ENCODE measurements at places on chromosomes 7 and 10. TPM values are rescaled to one million over a fixed set of nuclear protein-coding genes. Genes with fewer than 3 reads are reported as not detected.

GRCh38 chr10:86759073-86759672 lies 2.8 kb downstream of the BMPR1A start:
- DNase-seq: no peak

GRCh38 chr10:49375611-49376010 lies 20.3 kb downstream of the DRGX start:
- DNase-seq: no peak

DNA sequence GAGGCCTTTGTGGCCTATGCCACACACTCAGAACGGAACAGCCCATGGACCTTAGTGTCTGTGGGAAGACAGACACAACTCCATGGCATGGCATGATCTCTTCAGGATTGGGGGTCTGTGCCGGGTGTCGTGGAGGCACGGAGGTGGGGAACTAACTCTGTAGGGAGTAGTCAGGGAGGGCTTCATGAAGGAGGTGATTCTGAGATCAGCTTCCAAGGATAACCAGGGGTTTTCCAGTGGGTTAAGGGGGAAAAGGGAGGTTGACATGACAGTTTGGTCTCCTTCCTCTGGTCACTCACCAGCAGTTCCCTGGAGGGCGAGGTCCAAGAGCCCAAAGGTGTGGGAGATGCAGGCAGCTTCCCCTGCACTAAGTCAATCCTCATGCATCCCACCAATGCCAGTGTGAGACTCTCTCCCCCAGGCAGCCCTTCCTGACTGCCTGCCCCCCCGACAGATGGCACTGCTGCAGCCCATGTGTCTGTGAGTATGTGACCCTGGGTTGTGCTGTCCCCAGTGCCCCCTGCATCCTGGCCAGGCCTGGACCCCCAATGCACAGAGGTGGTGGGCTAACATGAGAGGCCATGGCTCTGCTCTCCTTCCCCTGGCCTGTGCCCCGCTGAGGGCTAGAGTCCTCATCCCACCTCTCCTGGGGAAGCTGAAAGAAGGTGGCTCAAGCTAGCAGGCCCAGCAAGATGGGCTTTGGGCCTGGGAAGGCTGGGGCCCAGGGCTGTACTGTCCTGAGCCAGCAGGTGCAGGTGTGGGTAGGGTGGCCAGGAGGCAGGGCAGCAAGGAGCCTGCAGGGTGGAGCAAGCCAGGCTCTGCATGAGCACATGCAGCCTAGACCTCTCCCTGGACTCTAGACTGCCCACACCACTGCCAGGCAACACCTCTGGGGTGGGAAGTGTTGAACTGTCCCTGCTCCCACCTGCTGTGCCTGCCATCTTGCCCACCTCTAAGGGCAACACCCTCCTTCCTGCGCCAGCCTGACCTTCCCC lies 39.7 kb downstream of the RASGEF1A start:
- DNase-seq: no peak

GRCh38 chr7:47535035-47535703 lies 46.7 kb downstream of the TNS3 start:
- no peak for DNase-seq

- DNase-seq: no peak
These were observed 95.2 kb downstream of the PRPF18 start for GRCh38 chr10:13681960-13682359.

DNA sequence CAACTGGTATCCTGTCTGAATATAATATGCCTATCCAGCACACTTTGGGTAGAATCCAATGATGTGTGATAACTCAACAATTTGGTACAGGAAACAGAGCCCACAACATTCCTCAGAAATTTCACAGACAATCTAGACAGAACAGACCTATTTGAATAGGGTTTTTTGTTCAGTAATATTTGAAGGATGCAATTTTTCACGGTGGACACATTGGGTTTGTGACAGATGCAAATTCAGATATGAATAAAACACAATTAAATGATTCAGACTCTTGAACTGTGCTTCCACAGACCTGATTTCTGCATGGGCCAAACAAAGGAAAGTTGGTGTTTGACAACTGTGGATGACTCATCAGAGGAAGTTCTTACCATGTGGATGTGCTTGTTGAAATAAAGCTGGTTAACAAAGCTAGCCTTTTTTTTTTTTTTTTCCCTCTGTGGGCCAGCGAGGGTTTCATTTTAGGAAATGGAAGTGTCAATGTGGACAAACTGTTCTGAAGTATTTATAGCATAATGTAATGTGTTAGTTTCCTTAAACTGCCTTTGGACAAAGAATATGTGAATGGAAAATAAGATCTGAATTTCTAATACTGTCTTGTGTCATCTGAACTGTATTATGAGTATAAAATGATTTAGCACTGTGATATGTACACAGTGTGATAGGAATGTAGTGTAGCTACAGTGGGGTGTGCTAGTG lies 43.2 kb upstream of the FAM133B start:
- no peak for DNase-seq

DNA sequence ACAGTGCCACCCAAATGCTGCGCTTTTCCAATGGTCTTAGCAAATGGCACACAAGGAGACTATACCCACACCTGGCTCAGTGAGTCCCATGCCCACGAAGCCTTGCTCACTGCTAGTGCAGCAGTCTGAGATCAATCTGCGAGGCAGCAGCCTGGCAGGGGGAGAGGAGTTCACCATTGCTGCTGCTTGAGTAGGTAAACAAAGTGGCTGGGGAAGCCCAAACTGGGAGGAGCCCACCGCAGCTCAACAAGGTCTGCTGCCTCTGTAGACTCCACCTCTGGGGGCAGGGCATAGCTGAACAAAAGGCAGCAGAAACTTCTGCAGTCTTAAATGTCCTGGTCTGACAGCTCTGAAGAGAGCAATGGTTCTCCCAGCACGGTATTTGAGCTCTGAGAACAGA lies 891.2 kb downstream of the PCDH15 start:
- DNase-seq: no peak

DNA sequence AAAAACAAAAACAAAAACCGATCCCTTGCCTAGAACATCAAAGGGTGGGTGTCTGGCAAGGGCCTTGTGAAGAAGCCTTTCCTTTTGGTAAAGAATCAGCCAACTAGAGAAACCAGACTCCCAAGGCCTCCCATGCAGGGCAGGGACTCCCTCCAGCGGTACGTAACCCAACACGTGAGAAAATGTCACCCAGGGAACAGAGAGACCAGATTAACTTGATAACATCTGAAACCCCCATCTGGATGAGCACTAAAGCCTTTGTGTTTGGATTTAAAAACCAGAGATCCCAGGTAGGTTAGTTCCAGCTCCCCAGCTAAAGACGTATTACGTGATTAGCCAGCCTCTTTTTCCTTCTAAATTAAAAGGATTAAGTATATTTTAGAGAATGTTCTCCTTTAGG lies 3.0 kb upstream of the HABP2 start:
- no peak for DNase-seq

- DNase-seq: no peak
These were observed 48.0 kb upstream of the SP8 start for GRCh38 chr7:20834656-20835055.

DNA sequence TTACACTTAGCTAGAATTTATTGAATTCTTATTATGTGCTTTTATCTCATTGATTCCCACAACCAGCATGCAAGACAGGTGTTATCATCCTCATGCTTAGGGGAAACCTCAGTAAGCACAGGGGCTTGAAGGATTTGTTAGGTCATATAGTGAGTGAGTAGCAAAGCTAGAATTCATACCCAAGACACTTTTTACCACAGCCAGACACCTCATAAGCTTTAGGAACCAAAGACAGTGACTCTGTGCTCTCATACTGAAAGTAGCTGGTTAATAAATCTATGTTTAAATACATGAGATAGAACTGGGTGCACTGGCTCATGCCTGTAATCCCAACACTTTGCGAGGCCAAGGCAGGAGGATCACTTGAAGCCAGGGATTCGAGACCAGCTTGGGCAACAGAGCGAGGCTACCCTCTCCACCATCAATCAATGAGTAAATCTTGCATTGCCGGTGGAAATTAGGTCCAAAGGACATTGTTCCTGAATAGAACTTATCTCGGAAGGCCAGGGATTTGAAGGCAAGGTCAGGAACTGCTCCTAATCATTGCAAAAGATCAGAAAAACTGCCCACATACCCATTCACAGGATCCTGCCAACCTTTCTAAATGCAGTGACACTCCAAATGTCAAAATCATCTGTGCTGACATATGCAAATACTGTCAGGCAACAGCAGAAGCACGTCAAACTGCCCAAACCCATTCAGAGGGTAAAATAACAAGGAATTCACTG lies 523.5 kb downstream of the PARD3 start:
- no peak for DNase-seq

DNA sequence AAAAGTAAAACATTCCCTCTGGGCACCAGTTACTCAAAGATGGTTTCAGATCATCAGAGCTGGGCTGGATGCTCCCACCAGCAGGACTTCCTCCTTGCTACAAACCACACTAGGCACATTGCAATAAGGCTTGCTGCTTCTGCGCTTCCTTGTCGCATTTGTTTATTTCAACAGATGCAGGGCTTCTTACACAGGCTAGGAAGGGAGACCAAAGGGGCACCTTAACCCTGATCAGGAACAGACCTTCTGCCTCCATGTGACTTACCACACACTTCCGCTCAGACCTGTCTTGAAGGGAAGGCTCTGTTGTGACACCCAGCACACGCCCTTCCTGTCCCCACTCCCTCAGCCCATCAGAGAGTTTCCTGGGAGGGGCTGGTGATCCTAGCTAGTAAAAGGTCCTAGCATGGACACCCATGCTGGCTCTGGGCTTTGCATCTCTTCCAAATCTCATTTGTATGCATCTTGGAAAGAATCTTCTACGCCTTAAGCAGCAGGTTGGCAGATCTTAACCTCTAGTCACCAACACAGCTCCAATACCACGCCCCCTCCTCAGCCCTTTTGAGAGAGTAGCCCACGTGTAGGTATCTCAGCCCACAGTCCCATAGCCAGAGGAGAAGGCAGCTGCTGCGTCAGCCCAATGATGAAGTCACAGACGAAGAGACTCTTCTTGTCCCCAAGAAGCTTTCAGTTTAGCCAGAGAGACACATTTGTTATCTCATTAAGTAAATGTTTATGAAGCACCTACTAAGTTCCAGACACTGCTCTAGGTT lies 47.1 kb upstream of the SVIL start:
- no peak for DNase-seq

DNA sequence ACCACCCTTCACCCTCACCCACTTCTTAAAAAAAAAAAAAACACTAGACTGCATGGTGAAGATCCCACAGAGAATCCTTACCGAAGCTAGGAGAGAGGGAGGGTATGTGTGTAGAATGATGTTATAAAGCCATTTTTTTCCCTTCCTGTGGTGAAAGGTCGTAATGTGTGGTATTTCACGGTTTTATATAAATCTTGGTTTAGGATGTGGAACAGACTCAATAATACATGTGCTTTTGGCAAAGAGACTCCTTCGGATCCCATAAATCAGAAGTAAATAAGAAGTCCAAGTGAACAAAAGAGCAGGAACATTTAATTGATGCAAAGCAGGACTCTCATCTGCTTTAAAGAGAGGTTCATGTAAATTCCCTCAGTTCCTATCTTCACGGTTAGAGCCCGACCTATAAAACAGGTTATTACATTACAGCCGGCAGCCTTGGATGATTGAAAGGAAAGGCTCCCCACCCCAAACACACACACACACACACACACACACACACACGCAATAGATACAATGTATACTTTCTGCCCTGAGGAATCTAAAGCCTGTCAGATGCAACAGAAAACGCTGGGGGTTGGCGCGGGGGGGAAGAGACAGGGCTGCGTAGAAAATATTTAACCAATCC lies 8.8 kb downstream of the DLX5 start:
- DNase-seq: no peak

GRCh38 chr7:55277916-55278315 lies 87.2 kb upstream of the LANCL2 start:
- no peak for DNase-seq

DNA sequence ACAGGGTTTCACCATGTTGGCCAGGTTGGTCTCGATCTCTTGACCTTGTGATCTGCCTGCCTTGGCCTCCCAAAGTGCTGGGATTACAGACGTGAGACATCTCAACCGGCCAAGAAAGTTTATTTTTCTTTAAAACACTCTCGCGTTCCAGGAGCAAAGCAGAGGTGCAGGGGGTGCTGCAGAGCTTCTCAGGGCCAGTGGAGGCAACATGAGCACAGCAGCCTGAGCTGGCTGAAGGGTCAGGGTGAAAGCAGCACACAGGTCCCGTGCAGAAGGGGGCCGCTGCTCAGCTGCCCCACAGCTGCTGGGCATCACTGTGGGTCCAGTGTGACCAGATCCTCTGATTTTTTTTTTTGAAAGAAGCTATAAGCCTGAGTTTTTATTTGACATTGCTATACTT lies 46.1 kb downstream of the EPHB4 start:
- DNase-seq: no peak

DNA sequence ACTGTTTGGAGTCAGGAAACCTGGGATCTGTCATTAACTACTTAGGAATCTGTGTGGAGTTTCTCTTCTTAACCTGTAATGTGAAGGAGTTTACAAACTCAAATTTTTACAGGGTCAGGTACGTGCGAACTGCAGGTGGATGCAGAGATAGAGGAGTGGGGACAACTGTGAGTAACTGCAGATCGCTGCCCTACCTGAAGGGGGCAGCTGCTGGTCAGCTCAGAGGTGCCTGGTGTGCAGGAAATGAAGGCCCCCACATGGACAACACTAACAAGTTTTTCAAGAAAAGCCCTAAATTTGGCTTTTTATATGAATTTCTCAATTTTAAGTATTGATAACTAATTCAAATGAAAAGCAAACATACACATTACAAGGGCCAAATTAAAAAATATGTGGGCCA lies 380.0 kb downstream of the REEP3 start:
- no peak for DNase-seq

Gene PNLIPRP1
- not detected for total RNA-seq

Gene WAC
- 83.4 TPM for total RNA-seq

Gene KCNIP2
- total RNA-seq: 2.4 TPM

Gene TEX36
- total RNA-seq: not detected

Gene CLDN12
- 9.5 TPM for total RNA-seq

Gene PRLHR
- total RNA-seq: not detected

Gene ST8SIA6
- total RNA-seq: 0.29 TPM

Gene HOXA10
- 42.0 TPM for total RNA-seq

Measured in gastrocnemius medialis (tissue), 4 donors.